ENCODE measurements at places on chromosomes 16 and 17. TPM values are rescaled to one million over a fixed set of nuclear protein-coding genes. Genes with fewer than 3 reads are reported as not detected.

DNA sequence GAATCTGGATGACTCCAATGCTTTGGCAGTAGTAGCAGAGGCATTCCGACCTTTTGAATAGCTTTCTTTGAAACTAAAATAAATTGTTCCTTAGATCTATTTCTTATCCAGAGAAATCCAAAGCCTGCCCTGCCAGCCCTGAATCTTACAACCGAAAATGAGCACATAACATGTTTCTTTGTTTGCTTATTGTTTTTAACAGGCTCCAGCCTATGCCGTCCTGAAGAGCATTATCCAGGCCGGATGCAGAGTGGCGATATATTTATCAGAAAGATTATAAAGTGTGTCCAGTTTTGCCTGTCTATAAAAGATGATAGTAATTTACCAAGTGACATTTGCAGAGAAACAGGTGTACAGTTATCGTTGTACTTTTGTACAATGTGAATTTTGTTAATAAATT, 10.5 kb downstream of the COQ7 start:
- H3K4me1 ChIP-seq: peaks cover 7% of the 10 kb centered on the region
- H3K27ac ChIP-seq: no peak overlapping the region
- H3K36me3 ChIP-seq: no peaks in the 10 kb centered on the region
- no peaks in the 10 kb centered on the region for H3K27me3 ChIP-seq

DNA sequence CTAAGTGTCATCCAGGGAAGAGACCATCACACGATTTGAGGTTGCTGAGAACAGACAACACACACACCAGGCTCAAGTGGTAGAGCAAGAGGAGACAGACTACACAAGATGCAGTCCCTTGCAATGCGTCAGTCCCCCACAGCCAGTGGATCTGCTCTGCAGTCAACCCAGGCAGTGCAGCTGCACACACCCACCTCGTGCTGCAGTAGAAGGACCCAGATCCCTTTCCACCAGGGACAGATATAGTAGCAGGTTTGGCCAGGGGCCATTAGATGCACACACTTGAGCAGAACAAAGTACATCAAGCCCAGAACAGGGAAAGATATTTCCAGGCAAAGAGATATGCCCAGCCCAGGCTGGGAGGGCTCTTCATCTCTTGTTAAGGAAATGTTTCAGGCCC, 112.9 kb downstream of the GRIN2A start:
- H3K36me3 ChIP-seq: no peaks in the 10 kb centered on the region
- H3K4me1 ChIP-seq: no peaks in the 10 kb centered on the region
- no peak for DNase-seq

GRCh38 chr16:3095869-3096268, 3.2 kb downstream of the ZSCAN10 start:
- DNase-seq: peak; percentile 85
- H3K27ac ChIP-seq: peak overlapping the region; percentile 92
- no peaks in the 10 kb centered on the region for H3K36me3 ChIP-seq
- peaks cover 24% of the 10 kb centered on the region for H3K4me1 ChIP-seq
- no peaks in the 10 kb centered on the region for H3K27me3 ChIP-seq
- H3K4me3 ChIP-seq: peak overlapping the region; percentile 12

DNA sequence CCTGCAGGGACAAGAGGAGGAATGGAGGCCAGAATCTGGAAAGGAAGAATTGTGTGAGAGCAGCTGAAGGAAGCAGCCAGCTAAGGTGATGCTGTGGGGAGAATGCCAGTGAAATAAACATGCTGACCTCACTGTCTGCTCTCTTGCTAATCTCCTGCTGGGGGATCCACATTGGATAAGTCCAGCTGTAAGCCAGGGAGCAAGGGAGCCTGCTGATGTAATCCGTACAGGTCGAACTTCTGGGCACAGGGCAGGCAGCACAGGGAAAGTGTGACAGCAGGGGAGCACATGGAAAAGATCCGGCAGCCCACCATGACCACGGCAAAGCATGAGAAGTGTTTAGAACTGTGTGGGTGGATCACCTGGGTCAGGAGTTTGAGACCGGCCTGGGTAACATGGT, 7.5 kb upstream of the XPO6 start:
- no peak overlapping the region for H3K4me3 ChIP-seq
- H3K27ac ChIP-seq: peak overlapping the region; percentile 29
- no peaks in the 10 kb centered on the region for H3K36me3 ChIP-seq
- no peaks in the 10 kb centered on the region for H3K4me1 ChIP-seq
- no peak for DNase-seq

DNA sequence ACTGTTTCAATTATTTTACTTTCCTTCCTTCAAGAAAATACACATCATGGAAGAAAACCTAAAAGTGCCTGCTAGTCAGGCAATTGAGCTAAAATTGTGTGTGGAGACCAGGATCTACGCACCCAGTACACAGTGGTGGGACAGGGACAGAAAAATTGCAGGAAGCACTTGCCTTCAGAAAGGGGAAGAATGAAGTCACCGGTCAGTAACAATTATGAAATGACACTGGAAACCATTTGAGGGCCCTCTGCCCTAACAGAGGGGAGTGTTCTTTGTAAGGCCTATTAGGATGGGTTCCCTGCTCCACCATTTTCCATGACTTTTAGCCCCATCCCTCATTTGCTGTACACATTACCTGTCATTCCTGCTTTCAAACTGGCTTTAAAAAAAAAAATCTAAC, 4.5 kb upstream of the PHAF1 start:
- no peak for DNase-seq
- H3K27ac ChIP-seq: no peak overlapping the region
- H3K27me3 ChIP-seq: no peaks in the 10 kb centered on the region
- no peaks in the 10 kb centered on the region for H3K36me3 ChIP-seq
- H3K4me3 ChIP-seq: no peak overlapping the region
- H3K4me1 ChIP-seq: peaks cover 5% of the 10 kb centered on the region

CORO1A gene
- 1,615 TPM for total RNA-seq

AOC2 gene
- 3.5 TPM for total RNA-seq

Measured in natural killer cell treated with Interleukin-12 subunit alpha and Interleukin-12 subunit beta and Interleukin-15 and Interleukin-18, amount 100 ng/mL, for 72 hours (primary cell).